NCI-H1930 (cell line): ENCODE measurements at places on chromosomes 3 and 15.

DNA sequence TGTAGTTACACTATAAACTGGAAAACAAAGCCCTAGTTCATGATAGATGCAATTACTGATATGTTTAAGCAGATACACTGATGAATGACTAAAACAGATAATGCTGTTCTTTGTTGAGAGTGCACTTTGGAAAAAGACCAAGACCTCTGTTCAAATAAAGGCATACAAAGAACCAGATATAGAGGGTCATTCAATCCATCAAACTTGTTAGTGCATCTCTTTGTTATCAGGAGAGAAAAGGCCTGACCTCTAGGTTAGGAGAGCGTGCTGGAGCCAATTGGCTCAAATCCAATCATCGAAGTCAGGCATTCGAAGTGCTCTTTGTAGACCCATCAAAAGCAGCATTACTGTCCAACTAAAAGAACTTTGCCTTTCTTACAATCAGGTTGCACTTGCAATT, 124.2 kb downstream of the TFG start:
- peak; percentile 27 for DNase-seq

DNA sequence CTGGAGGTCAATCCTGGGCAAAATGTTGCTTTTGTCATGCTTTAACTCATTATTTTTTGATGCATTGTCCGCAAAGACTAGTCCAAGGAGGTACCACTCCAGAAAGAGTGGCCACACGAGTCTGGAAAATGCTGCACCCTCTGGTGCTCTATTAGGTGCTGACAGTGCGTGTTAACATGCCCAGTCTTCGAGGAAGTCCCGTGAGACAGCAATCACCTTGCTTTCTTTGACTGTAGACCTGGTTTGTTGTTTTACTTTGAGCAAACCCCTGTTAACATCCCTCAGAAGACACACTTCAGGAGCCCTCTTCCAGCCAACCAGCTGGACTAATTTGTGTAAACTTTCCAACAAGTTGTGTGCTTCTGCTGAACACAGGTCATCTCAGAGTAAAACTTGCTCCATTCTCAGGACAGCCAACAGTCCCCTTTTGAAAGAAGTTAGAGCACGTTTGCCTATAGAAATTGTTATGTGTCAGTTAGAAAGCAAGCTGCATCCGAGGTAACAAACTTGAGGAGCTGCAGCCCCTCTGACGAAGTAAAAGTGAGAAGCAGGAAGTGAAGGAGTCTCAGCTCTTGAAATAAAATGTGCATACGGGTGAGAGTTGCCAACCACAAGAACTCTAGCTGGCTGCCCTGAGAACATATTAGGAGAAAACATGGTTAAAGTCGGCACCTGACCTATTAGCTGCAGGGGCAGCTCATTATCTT, 205.0 kb downstream of the LPP start:
- no peak for DNase-seq

- DNase-seq, result no peak
Observed at GRCh38 chr3:164360738-164361406, 717.4 kb downstream of the SI start.

GRCh38 chr3:149010504-149010951, 19.2 kb downstream of the GYG1 start:
- DNase-seq, result no peak
